ACHN (cell line): ENCODE measurements at places on chromosomes 3 and 15.

GRCh38 chr3:167882057-167882667 lies 146.6 kb downstream of the SERPINI1 start:
- DNase-seq, result peak; percentile 51

DNA sequence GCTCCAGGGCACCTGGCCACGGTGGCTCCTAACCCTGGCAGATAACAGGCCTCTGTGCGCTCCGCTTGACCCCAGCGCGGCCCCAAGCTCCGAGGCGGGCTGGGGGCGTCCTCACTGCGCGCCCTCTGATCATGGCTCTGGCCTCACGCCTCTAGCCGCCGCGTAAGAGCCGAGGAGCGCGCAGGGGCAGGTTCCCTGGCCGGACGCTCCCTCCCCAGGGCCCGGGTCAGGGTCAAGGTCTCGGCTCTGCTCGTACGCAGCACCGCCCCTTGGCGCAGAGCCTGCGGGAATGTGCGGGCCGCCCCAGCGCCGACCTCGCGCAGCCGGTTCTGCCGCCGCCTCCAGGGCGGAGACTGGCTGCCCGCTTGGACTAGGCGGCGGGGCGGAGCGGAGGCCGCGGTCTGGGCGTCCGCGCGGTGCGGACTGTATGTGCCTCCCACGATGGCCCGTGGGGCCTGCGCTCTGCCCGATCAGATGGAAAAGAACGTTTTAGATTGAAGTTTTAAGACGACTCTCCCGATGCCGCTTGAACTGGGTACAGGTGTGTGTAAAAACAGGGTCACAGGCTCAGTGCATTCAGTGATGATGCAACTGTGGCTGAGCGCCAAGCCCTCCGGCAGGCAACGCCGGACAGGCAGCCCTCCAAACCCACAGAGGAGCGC lies 40.8 kb downstream of the CHST14 start:
- DNase-seq, result peak; percentile 55

DNA sequence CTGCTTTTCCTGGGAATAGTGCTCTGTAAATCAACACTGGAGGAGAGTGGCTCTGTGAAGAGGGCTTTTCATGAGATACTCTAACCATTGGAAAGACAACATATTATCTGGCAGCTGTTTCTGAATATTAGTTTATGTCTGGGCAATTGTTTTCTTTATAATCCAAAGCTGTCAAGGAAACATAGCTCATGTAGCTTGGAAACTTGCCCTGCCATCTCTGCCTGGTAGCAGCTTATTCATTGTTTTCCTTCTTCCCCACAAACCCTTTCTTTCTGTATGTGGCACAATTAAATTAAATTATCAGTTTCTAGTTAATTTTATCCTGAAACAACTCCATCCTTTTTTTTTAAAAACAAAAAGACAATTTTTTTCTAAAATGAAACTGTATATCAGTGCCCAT lies 160.0 kb downstream of the EDEM1 start:
- no peak for DNase-seq

DNA sequence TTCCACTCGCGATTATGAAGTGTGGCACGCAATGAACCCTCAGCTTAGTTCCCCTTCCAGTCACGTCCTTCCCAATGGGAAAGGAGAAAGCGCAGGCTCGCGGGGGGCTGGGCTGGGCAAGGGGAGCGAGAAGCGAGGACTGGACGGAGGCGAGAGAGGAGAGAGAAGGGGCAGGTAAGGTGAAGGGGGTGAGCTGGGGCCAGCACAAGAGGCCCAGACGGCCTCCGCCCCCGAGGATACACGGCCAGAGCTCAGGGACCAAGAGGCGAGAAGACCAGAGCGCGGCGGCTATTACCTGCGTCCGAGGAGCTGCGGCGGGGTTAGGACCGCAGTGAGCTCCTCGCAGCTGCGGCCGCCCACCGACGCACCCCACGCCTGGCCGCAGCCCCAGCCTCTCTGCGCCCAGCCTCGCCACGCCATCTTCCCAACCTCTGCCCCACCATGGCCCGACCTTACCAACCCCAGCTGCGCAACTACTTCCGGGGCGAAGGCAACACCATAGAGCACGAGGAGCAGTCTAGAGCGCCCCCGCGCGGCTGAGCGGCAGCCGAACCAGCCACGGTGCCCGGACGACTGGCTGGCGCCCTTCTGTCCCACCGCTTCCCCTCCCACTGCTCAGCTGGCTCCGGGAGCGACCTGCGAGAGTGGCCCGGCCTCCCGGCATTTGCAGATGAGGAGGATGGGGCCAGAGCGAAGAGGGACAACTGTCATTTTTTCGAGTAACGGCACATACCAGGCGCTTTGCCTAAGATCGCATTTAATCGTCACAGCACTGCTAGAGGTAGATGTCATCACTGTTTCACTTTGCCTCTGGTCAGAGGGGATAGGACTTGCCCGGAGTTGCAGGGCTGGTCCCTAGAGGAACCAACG lies at the start of gene PARL:
Gene PARL, minus strand, starts transcription at position 454 of the 870 bp plus-strand sequence. Its CDS starts 34 bp downstream, at position 420.
- peak; percentile 88 for DNase-seq

GRCh38 chr3:127448671-127449070 lies 141.9 kb downstream of the TPRA1 start:
- no peak for DNase-seq

DNA sequence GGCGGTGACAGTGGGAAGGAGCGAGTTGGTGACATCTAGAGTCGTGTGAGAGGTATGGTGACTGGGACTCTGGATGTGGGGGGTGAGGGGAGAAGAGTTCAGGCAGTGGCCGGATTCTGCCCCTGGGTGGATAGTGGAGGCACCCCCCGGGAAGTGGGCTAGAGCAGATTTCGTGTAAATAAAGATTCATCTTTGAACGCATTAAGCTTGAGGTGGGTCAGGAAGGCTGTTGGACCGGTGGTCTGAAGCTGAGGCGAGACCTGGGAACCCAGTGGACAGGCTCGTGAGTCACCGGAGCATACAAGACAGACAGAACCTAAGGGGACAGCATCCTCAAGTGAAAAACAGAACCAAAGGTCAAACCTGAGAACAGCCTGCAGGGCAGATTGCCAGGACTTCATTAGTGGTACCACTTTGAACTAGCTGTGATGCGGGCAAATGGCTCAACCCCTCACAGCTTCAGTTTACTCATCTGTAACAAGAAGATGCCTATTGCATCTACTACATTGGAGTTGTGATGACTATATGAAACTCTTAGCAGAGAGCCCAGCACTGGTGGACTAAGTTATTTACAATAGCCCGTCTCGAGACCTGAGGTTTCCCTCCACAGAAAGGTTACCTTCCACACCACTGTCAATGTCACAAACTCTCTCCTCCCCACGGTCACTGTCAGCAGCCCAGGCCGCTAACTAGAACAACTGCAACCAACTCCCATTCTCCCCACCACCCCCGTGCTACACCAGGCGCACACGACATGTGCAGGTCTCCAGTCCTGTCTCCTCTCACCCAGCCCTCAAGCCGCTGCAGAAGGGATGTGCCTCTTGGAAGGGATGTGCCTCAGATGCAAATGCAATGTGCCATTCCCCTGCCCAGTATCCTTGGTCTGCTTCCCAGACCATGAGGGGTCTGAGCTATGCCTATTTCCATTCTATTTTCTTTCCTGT lies 901 bp upstream of the CLN6 start:
- DNase-seq, result no peak

GRCh38 chr3:55097441-55097840 lies 169.6 kb upstream of the LRTM1 start:
- no peak for DNase-seq

GRCh38 chr3:171967137-171967783 lies 72.1 kb upstream of the FNDC3B start:
- peak; percentile 57 for DNase-seq

- no peak for DNase-seq
These were observed 49.7 kb downstream of the STAC start for GRCh38 chr3:36429986-36430485.

DNA sequence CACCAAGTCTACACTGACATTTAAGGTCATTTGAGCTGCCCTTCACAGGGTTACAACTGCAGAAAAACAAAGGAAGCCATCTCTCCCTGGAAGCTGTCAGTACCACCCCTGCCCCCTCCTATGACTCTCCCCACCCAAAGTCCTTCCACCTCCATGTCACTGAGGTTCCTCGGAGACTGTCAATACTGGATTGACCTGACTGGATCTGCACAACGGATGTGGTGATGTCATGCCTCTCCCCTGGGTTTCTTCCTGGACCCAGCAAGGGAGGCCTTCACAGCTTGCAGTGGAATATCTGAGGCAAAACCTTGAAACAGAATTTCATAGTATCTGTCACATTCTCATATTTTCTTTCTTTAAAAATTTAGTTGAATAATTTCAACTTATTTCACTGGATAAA lies 153.5 kb downstream of the CLSTN2 start:
- no peak for DNase-seq

GRCh38 chr3:64939747-64940450 lies 252.1 kb upstream of the ADAMTS9 start:
- no peak for DNase-seq

DNA sequence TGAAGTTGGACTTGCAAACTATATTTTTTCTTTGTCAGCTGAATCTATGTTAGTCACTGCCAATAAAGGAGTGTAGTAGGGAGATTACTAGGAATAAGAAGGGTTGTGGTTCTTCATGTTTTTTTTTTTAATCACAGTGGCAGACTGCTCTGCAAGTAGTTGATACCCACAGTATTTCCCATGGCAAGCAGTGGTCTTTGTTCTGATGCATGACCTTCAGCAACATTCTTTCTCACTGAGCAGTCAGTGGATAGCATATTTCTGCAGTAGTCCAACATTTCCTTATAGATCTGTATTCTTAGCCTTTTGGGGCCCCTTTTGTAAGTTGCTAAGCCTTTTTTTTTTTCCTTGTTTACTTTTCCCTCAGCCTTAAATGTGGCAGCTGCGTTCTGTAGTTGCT lies 151.1 kb downstream of the DOCK3 start:
- DNase-seq, result no peak

GRCh38 chr3:136678981-136679380 lies 73.2 kb downstream of the STAG1 start:
- DNase-seq, result no peak

DNA sequence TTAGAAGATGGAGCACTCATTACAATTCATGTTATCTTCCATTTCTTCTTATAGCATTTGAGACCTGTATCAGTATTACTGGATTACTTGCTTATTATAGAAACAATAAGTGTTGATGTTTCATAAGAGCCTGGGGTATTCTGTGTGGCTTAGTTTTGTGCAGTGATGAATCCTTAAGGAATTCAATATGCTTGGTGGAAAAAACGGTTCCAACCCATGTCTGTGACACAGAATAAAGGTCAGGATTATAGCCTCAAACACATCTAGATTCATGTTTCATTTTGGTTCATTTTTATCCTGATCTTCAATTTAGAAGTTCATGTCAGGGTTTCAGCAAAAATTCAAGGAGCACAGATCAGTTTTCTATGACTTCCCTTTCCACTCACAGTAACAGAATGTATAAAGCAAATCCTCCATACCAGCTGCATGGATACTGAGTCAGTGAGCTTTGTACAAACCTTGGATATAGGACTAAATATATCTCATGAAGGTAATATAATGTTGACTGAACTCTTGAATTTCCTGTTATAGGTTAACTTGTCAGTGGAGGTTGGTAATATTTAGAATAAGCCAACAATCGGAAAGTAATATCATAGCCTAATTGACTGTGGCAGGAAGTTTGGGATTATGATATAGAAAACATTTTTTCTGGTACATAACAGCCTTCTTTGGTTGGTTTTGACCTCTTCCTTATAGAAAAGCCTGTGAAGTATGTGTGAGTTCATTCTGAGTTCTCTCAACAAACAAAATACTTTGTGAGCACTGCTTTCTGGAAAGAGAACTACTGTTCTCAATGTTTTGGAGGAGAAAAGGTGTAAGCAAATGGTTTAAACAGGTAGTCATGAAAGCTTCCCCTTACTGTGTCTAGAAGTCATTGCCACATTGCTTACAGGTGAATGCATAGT lies 218.2 kb upstream of the TPM1 start:
- peak; percentile 54 for DNase-seq

DNA sequence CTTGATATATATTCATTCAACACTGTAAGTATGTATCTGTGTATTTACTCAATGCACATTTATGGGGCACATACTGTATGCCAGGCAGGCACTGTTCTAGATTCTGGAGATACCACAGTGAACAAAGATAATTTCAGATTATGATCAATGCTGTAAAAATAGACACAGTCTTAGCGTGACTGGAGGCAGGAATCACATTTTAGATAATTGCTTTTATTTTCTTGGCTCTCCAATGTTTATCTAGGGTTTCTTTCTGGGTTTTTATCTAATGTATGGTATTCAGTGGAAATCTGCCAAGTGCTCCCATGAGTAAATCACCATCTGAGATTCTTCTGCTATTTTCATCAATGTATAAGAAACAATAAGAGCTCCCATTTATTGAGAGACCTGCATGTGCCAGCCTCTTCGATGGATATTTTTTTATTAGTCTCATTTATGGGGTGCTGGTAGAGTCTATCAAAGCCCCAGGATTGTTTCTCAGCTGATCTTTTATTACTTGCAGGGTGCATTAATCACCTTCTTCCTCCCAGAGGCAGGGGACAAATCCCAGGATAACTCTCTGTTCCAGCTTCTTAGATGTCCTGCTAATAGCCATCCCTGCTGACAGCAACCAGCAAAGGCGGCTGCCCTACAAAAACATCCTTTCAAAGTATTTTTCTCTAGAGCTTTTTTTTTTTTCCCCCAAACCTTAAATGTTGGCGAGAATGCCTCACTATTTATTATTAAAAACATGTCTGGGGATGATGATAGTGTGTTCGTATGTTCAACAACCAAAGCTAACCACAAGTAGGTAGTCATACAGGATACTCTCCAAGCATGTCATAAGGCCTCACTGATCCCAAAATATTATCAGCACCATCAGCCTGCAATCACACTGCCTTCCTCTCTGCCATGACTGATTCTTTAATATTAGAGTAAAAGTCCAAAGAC lies 331.0 kb upstream of the RASGRP1 start:
- peak; percentile 2 for DNase-seq

GRCh38 chr15:74585191-74585590 lies 30.4 kb upstream of the CLK3 start:
- no peak for DNase-seq

- DNase-seq, result no peak
These were observed 34.3 kb downstream of the MCF2L2 start for GRCh38 chr3:183394150-183394549.

DNA sequence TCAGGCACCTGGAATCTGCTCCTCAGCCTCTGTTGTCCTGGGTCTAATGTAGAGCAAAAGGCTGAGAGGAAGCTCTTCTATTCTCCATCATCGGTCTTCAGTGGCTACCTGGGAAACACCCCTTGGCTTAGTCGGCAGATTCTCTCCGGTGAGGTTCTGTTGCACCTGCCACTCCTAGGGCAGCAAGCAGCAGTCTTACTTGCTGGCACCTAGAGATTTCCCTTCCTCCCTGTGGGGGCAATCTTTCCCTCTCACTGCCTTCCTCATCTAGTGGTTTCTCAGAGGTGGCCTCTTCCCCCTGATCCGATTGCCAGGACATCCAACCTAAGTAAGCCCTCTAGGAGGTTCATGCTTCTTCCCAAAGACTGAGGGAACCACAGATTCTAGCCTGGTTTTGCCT lies 60.8 kb downstream of the PLS1 start:
- no peak for DNase-seq

DNA sequence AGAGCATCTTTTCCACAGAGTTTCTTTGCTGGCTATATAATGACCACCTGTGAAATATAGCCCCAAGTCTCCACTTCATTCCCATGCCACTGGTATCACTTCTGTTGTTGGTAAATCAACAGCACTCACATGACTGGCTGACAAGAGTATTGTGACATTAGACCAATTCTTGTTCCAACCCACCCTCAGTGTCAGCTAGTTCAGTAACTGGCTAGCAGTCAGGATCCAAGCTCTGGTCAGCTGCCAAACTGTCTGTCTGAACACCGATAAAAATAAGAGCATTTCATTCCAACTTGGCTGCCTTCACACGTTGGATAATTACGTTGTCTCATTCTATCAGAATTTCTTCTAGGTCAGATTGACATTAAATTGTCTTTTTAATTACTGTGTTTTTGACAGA lies 166.5 kb downstream of the USP13 start:
- no peak for DNase-seq
